ENCODE measurements at places on chromosomes 5 and 9.

- DNase-seq, result no peak
Measured at GRCh38 chr5:157816682-157817386, 42.1 kb downstream of the CLINT1 start.

DNA sequence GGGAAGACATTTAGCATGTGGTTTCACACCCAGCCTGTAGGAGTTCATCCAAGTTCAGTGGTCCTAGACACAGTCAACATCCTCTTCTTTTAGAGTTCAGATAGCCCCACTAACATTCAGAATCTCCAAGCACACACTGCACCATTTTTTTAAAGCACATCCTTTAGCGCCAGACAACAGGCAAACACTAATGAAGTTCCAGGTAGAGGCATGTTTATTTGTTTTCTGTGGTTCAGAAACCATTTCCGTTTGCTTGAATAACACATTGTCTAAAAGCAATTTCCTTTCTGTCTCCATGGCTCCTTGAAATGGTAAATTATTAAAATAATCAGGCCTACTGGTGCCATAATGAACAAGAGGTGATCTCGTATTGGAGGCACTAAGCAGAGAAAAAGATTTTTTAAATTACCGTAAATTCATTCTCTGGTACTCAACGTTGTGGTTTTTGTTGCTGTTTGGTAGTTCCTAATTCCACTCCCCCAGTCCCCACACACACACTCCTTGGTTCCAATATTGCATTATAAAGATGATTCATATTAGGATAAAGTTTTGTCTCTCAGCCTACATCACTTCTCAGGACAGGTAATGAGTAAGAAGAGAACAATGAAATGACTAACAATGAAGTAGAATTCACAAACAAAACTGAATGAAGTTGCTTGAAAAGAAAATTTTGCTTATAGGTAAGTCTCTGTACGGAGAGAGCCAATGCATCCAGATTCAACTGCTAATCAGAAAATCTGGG lies 153.1 kb downstream of the PCSK1 start:
- DNase-seq, result no peak

- DNase-seq, result no peak
Measured at GRCh38 chr5:90093751-90094485, 315.6 kb downstream of the CETN3 start.

GRCh38 chr5:43255704-43256103 lies 57.5 kb downstream of the HMGCS1 start:
- DNase-seq, result no peak

DNA sequence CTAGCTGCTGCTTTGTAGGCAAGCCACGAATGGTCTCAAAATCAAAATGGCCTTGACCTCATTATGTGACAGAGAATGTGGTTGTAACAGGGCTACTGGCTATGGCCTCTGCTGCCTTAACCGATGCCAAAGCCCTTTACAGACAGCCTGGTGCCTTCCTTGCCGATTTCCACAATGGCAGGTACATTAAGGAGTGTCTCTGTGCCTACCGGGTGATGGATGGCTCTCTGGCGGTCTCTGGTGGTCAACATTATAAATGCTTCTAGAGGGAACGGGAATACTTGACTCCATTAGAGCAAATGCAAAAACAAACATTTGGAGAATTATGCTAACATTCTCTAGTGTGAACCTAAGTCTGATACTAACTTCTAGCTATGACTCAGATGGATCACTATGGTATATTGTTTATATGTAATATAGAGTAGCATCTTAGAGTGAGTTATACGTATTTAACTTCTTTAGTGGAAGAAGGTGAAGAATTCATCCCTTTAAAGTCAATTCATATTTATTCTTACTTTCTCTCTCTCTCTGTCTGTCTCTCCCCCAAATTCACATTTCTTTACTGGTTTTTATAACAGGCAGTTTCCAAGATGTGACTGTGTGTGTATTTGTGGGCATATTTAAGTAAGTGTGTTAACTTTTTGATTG lies 52.5 kb downstream of the RPS23 start:
- no peak for DNase-seq
